ENCODE measurements at places on chromosomes 16 and 17.

- DNase-seq: peak; percentile 51
These were observed 18.4 kb downstream of the SP2 start for GRCh38 chr17:47914306-47914948.

GRCh38 chr16:27503662-27504061, 46.1 kb downstream of the GTF3C1 start:
- no peak for DNase-seq

- no peak for DNase-seq
These were observed 51.6 kb downstream of the RBFOX3 start for GRCh38 chr17:79559111-79559887.

- no peak for DNase-seq
These were observed 1.8 kb downstream of the TUBB3 start for GRCh38 chr16:89924925-89925307.

DNA sequence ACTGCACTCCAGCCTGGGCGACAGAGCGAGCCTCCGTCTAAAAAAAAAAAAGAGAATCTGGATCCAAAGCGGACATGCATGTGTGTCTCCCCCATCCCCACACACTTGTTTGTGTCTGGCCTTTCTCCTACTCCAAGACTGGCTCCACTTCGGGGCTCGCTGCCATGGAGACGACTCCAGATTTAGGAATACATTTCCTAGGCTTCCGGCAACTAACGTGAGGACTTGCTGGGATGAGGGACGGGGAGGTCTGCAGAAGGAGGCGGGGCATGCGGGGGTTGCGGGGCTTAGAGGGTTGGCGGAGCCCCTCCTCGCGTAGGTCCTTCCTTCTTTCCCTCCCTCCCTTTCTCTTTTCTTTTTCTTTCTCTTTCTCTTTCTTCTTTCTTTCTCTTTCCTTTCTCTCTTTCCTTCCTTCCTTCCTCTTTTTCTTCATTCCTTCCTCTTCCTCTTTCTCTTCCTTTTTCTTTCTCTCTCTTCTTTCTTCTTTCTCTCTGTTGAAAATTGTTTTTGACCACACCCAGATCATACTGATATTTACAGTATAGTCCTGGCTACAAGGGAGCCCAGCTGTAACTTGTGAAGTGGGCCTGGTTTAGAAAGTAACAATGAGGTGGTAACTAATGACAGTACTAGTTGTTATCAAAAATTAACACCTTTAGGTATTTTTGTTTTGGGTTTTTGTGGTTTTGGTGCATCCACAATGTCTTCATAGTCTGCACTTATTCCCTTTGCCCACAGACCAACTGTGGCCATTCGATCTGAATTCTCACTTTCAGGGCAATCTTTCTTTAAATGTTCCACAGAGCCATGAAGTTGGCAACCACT, 25.2 kb downstream of the MIS12 start:
- DNase-seq: no peak

DNA sequence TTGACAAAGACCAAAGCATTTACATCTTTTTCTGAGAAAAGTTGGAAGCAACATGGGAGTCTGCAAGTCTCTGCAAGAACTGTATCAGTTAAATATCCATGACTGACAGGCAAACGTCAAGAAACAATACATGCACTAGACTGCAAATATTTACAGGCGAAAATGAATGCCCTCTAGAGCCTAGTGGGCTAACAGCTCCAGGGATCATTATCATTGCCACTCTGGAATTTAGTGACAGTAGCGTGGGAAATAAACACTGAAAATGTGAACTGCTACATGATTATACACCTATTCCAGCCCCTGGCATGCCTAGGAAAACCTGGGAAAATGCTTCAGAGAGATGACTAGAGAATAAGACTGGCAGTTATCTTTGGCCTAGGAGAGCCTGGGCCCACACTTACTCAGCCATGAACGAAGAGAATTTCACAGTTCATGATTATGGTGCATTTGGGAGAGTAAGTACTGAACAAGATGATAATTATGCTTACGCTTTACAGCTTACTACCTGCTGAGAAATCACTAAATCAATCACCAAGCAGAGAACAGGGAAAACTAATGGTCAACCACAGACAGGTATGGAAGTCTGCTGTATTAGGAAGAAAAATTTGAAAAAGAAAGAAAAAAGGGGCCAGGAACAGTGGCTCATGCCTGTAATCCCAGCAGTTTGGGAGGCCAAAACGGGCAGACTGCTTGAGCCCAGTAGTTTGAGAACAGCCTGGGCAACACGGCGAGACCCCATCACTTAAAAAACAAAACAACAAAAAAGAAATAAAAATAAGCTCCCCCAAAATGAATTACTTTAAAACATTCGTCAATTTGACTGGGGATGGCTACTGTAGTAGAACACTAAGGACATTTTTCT, 66.6 kb upstream of the CLEC18B start:
- no peak for DNase-seq

DNA sequence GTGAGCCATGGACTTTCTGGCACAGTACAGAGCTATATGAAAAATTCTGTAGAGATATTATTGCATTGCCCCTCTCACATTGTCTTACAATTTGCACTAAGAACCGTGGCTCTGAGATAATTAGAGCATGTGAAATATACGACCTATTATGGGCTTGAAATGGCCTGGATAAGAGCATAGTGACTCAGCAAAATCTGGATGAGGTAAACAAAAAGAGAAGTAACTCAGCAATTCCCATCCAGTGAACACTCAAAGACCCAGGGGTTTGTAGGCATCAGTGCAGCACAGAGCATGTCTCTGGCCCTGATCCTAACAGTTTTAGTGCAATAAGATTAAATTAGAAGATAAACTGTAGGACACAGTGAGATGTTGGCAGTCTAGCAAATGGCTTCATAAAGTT, 317.2 kb upstream of the MYOCD start:
- DNase-seq: no peak

DNA sequence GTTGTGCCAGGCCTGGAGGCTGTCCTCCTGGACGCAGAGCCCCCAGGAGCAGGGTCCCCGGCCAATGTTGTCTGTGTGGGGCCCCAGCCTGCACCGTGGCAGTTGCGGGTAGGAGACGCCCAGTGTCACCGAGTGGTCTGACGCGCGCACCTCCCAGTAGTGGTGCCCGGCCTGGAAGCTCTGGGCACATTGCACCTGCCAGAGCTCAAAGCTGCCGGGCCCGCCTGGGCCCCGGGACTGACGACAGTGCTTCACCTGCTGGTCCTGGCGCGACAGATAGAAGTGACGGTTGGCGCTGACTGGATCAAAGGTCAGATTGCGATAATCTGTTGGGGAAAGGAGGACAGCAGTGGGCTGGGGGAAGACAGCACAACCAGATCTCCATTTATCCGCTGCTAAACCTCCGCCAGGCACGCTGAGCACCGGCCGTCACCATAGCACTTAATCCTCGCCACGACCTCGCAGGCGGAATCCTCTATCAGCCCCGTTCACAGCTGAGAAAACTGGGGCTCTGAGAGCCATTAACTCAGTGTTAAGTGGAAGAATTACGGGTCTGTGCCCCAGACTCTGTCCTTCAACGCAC, 5.6 kb downstream of the TRIM65 start:
- DNase-seq: peak; percentile 94

DNA sequence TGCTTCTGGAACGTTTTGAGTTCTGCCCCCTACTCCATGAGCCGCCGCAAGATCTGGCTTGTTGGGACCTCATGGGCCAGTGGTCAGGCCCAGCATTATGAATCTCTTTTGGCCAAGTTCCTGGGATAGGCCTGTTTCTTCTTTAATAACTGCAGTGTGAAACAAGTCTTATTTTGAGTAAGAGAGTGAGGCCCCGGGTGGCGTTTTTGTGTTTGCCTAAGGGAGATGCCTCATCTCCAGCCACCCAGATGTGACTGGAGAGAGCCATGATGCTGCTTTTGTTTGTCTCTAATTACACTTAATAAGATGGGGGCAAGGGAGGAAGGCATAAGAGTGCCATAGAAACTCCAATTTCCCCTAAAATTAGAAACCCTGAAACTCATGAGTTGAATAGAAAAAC, 39.8 kb downstream of the KSR1 start:
- no peak for DNase-seq

DNA sequence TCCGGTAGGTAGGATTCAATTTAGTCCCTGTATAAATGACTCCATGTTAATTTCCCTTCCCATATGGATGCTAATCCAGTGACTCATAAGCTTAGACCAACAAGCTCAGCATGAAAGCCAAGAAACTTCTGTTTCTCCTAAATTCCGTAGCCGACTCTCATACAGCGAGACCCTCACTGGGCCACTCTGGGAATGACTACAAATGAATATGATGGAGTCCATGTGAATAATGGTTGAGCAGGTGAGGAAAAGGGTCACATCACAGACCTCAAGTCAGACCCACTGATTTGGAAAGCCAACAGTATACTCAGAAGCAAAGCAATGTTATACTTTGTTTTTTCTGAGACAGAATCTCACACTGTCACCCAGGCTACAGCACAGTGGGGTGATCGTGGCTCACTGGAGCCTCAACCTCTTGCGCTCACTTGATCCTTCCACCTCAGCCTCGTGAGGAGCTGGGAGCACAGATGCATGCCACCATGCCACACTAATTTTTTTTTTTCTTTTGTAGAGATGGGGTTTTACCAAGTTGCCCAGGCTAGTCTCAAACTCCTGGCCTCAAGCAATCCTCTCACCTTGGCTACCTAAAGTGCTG, 14.6 kb downstream of the RSL1D1 start:
- DNase-seq: no peak

GRCh38 chr17:17834974-17835373, 1.8 kb downstream of the SREBF1 start:
- no peak for DNase-seq

DNA sequence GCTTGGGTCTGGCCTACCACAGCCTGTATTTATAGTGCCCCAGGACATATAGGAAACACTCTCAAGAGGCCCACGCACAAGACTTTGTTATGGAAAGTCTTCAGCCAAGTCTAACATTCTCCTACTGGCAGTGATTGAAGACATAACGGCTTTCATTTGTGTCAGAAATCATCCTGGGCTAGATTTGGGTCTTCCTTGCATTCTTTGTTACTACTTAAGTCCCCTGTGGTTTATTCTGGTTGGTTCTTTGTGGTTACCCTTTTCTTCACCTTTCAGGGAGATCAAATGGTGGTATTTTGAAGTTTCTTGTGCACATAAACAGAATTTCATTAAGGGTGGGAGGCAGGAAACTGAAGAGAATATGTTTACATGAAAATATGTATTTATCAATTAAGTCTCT, 37.7 kb downstream of the REXO5 start:
- no peak for DNase-seq

DNA sequence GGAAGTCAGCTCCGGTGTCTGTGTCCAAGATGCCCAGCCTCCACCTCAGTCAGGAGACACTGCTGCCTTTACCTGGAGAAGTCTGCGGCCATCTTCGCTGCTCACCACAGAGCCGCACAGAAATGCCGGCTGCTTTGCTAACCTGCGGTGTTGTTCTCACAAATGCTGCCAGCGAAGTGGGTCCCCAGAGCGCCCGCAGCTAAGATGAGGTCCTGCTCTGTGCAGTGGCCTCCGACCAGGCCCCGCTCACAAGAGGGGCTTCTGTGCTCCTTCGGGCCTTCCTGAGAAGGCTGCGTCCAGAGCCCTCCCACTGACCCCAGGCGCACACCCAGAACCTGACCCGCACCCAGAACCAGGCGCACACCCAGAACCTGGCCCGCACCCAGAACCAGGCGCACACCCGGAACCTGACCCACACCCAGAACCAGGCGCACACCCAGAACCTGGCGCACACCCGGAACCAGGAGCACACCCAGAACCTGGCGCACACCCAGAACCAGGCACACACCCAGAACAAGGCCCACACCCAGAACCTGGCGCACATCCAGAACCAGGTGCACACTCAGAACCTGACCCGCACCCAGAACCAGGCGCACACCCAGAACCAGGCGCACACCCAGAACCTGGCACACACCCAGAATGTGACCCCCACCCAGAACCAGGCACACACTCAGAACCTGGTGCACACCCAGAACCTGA, 51.5 kb upstream of the FASN start:
- no peak for DNase-seq

GRCh38 chr16:67652578-67653127, 7.4 kb downstream of the ACD start:
- peak; percentile 49 for DNase-seq

DNA sequence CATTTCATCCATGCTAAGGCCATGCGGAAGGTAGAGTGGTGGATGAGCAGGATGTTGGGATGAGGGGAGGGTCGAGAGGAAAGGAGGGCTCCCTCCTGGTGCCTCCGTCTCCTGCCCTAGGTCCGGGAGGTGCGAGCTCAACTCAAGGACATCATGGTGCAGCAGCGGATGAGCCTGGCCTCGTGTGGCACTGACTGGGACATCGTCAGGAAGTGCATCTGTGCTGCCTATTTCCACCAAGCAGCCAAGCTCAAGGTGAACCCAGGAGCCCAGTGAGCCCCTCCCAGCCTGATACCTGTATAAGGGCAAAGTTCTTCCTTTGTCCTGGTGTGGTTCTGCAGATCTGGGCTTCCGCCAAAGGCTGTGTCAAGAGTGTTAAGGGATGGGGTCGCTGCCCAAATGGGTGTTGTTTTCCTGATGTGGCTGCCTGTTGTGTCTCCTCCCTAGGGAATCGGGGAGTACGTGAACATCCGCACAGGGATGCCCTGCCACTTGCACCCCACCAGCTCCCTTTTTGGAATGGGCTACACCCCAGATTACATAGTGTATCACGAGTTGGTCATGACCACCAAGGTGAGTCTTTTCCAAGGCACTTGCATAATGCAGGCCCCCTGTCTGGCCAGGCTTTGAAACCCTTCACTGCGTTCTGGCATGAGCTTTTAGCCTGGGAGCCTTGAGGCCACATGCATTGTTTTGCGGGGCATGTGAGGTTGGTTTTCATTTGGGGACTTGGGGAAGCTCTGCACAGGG, 14.9 kb downstream of the DHX38 start:
- DNase-seq: no peak

- no peak for DNase-seq
These were observed 7.5 kb upstream of the CCL1 start for GRCh38 chr17:34370376-34370996.

DNA sequence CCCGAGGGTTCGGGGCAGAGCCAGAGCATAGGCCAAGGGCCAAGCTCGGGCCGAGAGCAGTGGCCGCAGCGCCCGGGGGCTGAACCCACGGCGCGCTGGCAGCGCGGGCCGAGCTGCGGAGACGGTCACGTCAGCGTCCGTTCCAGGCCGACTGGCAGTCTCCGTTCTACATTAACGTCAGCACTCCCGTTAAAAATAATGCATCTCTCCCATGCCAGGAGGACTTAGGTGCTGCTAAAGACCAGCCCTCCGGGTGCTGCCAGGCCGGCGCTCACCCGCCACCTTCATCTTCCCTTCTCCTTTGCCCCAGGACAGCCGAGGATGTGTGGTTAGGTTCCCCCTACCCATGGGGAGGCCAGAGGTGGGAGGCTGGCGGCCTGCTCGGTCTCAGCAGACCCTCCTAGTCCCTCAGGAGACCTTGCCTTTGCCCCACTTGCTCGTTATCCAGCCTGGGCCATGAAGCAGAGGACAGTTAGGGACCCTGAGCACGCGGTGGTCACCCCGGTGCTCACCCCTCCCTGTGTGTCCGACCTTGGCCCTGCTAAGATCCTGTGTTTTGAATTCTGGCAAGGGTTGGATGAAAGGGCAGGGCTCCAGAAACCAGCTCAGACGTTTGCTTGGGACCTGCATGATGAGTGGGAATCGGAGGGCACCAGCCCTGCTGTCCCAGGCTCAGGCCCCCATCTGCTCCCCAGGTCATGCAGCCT, 572 bp downstream of the MPG start:
- no peak for DNase-seq

- no peak for DNase-seq
These were observed 745.2 kb downstream of the WWOX start for GRCh38 chr16:78844682-78845081.

All from WERI-Rb-1 (cell line).